ENCODE measurements at places on chromosomes 6 and 20.
A peak's percentile ranks its signal among the peaks of the same experiment; 100 is the strongest.

- DNase-seq: no peak
These were observed 151.4 kb downstream of the INSM1 start for GRCh38 chr20:20519269-20519668.

GRCh38 chr6:117711369-117711768 lies 36.1 kb downstream of the NUS1 start:
- no peak for DNase-seq

GRCh38 chr6:52976149-52976548 lies 18.9 kb downstream of the GSTA4 start:
- no peak for DNase-seq

- no peak for DNase-seq
These were observed 16.5 kb upstream of the TGM3 start for GRCh38 chr20:2279253-2279779.

- peak; percentile 67 for DNase-seq
These were observed 207.0 kb upstream of the SIM1 start for GRCh38 chr6:100671740-100672139.

GRCh38 chr6:89066940-89067646 lies 13.5 kb upstream of the PNRC1 start:
- DNase-seq: no peak

DNA sequence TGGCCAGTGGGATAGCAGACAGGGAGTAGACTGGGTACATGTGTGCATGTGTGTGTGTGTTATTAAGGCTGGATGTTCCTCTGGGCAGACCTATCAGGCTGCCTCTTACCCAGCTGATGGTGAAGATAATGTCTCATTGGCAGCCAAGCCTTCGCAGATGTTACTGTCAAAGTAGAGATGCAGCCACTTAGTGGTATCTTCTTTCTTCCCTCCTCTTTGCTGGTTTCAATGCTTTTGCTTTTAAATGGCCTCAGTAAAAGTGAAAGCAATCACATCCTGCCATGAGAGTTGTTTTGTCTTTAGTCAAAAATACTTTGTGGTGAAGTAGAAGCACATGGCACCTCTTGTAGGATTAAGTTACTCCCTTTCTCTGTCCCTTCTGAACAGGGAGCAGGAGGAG lies 57.5 kb downstream of the SNRNP48 start:
- DNase-seq: no peak

- no peak for DNase-seq
These were observed 106.7 kb downstream of the GPX5 start for GRCh38 chr6:28632326-28632851.

GRCh38 chr6:26120807-26121140 lies 33.5 kb downstream of the HFE start:
- no peak for DNase-seq

DNA sequence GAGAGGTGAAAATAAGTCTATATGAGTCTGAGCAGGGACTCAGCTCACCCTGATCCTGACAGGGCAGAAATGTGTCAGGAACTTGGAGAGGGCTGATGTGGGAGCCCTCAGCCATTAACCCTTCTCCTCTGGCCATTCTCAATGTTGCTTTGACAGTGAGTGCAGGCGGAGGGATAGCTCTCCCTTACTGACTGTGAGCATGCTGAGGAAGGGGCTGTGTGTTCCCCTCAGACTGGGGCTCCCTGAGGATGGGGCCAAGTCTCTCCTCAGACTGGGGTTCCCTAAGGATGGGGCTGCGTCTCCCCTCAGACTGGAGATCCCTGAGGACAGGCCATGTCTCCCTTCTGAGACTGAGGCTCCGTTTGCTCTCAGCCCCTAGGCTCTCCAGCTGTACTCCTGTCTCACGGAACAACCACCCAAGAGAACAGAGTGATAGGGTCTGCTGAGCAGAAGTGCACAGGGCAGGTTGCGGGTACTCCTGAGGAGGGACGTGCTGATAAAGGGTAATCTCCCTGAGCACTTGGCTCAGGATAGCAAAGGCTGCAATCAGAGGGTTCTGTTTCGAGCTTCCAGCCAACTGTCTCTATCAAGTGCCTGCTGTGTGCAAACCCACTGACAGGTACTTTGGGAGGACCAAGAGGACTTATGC lies 141.0 kb downstream of the MRPL14 start:
- no peak for DNase-seq

DNA sequence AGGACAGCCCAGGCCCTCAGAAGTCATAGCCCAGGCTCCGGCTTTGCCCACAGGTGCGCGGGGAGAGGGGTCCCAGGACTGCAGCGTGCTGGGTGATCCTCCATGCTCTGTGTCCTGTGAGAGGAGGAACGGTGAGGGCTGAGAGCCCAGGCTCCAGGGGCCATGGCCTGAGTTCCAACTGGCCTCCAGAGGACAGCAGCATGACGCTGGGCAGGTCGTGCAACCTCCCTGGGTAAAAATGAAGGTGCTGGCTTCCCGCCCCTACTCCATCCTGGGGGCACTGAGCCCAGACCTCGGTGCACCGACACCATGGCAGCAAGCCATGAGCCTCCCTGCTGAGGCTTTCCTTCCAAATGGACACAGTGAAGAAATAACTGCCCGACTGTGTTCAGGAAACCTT lies 305.4 kb downstream of the TAF4 start:
- no peak for DNase-seq

GRCh38 chr6:138966870-138967269 lies 21.2 kb downstream of the REPS1 start:
- DNase-seq: no peak

GRCh38 chr6:122714059-122714458 lies 65.5 kb upstream of the FABP7 start:
- no peak for DNase-seq

DNA sequence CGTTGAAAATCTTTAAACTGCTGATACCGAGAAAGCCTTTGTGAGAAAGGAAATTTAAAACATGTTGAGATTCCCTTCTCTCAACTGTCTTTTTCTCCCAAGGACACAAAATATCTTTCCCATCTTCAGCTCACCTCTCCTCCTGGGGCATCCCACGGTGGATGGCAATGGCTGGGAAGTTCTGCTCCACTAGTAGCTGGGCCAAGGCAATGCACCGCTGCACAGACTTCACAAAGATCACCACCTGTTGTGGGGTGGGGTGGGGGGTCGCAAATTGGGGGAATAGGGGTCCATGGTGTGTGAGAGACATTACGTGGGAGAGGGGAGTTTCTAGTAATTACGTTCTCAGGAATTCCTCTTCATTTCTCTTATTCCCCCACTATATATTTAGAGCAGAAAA lies 2.4 kb downstream of the MCCD1 start:
- DNase-seq: no peak

GRCh38 chr6:166104107-166104506 lies 63.5 kb downstream of the TBXT start:
- DNase-seq: no peak

- DNase-seq: no peak
These were observed 4.9 kb upstream of the SAMD5 start for GRCh38 chr6:147503587-147503986.

GRCh38 chr6:134092449-134092848 lies 40.0 kb upstream of the SLC2A12 start:
- DNase-seq: no peak

GRCh38 chr6:19320111-19320581 lies 517.0 kb upstream of the ID4 start:
- DNase-seq: no peak

GRCh38 chr6:139732451-139732850 lies 358.0 kb upstream of the CITED2 start:
- DNase-seq: no peak

GRCh38 chr6:444653-445275 lies 53.2 kb downstream of the IRF4 start:
- DNase-seq: no peak

DNA sequence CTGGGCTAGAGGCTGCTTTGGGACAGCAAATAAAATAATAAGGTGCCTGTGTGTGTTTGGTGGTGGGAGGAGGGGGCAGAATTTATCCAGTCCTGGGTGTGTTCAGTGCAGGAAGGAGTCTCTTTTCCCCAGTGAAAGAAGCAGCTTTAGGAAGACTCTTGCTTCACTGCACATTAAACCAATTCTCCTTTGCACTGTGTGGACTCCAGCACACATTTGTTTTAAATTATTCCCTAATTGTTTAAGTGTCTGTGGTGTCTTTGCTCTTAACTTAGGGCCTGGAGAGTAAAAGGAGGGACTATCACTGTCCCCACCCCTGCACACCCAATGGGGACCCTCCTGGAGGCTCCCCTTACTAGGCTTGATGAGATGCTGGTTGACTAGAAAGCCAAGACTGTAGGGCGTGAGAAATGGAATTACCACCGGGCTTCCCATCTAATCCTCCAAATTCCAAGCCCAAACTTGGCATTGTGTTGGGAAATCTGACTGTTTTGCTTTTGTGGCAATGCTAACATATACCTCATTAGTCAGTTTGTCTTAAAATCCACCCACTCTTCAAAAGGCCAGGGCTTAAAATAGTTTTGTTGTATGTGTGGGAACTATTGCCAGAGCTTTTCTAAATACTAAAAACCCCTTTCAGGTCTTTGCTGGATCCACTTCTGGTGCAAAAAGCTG lies 13.5 kb upstream of the DAAM2 start:
- DNase-seq: no peak

DNA sequence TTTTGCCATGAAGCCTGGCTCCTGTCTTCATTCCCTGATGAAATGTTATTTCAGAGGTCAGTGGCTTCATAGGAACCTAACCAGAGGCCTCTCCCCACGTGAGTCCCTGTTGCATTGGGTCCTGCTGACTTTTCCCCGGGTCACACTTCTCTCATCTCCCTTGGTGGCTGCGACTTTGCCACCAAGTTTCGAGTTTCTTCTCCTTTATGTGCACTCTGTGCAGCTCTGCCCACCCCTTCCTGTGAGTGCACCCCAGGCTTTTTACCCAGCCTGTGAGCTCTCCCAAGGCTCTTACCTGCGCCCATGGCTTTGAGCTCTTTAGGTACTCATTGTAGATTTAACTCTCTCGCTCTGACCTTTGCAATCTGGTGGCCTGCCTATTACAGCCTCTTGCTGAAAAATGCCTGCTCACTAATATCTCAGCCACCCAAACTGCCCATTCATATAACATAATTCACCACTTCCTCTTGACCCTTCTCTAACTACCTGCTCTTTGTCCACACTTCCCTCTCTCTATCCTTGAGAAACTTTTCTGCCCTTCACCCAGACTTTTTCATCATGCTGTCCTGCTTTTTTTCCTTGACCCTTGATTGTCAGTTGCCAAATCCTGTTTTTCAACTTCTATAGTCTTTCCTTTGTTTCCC lies 105.9 kb downstream of the SASH1 start:
- DNase-seq: no peak

DNA sequence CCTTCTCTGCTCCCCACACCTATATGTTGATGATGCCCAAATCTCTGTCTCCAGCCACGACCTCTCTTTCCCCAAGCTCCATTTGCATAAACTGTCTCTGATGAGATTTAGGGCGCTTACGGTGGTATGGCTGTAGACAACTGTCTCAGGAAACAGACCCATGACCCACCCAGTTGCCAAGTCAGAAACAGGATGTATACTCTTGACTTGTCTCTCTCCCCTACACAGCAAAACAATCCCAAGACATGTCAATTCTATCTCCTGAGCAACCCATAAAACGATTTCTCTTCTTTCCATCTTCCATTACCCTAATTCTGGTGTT lies 13.9 kb downstream of the GNL1 start:
- no peak for DNase-seq

DNA sequence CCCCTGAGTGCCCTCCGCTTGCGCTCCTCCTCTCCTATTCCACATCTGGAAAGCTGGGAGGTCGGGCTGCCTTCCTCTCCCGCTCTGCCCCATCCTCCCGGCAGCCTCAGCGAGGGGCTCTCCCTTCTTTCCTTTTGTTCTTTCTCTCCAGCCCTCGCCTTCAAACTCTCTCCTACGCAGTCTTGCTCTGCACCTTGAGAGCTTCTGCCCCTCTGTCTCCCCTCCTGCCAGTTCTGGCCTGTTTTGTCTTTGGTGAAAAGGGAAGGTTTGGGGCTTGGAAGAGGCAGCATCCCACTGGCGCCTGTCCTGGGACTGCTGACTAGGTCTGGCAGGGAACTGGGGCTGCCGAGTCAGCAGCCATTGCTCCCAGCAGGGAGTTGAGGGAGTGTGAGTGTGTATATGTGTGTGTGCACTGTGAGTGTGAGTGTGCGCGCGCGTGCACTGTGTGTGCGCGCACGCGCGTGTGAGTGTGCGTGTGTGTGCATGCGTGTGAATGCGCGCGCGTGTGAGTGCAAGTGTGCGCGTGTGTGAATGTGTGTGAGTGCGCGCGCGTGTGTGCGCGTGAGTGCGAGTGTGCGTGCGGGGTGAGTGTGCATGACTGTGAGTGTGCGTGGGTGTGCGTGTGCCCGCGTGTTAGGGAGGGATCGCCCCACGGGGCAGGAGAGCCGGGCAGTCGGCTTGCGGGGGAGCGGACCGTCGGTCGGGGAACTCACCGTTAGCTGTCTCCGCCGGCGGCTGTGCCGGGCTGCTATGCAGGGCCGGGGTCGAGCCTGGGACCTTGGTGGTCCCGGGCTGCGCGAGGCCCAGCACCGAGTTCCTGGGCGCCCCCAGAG lies 523 bp downstream of the CPXM1 start:
- DNase-seq: peak; percentile 10

DNA sequence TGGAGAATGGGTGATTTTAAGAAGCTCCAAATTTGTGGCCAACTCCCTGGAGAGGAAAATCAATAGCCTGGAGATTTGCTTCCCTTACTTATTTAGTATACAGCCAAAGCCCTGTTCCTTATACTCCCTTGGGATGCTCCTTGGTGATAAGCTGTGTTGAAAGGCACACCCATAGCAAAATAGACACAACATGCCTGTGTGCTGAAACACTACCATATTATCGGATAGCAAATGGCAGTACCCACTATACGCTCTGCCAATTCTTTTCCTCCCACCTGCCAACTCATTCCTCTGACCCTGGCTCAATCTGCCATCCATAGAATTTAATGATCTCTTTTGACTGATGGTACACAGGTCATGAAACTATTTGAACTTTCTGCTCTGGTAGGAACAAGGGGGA lies 98.2 kb downstream of the CLIC5 start:
- DNase-seq: no peak

DNA sequence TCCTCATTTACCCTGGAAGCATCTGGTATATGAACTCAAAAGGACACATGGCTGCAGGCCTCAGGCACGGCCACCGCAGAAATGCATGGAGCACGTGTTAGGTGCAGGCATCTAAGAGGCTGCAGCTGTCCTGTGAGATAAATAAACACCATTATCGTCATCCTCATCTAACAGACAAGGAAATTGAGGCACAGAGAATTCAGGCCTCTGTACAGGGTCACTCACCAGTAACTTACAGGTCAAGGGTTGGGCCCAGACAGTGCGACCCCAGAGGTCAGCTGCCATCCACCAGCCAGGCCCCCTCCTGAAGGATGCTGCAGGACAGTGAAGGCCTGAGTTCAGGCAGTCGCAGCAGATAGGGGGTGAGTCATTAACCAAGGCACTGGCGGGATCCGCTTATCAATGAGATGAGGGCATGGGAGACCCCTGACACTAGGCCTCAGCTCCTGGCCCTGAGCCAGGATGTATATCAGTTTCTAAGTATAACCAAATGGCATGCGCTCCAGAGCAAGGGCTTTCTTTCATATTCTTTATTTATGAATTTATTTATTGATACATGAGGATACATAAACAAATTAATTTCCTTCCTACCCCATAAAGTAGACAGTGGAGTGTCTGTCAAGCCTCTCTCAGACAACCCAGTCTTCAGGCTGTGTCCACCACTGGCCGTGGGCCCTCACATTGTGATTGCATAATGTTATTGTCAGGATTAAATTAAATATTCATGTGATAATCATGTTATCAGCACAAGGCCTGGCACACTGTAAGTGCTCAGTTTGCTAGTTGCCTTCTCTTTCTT lies 316.9 kb downstream of the QKI start:
- DNase-seq: no peak
